Right lobe of liver (tissue), 6 donors: ENCODE measurements at places on chromosomes 13 and 19. TPM values are rescaled to one million over a fixed set of nuclear protein-coding genes. Genes with fewer than 3 reads are reported as not detected.
A peak's percentile ranks its signal among the peaks of the same experiment; 100 is the strongest.

DNA sequence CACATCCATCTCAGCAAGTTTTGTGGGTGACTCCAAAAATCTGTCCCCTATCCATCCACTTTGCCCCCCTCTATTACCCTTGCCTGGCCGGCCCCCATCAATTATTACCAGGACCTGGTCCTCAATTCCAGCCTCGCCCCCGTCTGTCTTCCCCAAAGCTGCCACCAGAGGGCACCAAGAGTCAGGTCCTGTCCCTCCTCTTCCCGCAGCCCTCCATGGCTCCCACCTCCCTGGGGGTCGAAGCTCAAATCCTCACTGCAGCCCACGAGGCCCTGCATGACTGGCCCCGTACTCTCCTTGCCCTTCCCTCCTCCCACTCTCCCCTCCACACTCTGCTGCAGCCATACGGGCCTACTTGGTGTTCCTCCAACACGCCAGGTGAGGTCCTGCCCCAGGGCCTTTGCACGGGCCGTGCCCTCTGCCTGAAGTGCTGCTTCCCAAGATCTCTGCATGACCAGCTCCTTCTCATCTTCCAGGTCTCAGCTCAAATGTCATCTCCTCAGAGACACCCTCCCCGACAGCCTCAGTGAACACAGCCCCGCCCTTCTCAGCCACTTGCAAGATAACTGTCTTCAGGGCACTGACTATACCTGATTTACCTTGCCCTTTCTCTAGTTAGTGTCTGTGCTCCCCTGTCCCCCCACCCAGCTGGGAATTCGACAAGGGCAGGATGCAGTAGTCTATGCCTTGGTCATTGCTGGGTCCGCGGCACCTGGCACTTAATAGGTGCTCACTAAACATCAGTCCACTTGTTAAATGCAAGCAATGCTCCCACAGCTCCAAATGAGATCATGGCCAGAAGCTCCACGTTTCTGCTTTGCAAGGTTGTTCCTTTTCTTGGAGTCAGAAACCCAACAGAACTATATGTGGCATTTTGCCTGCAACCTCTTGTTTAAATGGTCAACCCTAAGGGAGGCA, 16.8 kb upstream of the SEMA6B start:
- H3K4me3 ChIP-seq: no peak overlapping the region
- no peaks in the 10 kb centered on the region for H3K4me1 ChIP-seq
- no peak overlapping the region for H3K27ac ChIP-seq
- no peaks in the 10 kb centered on the region for H3K36me3 ChIP-seq
- peak; percentile 62 for DNase-seq

The ZNF793 gene
- total RNA-seq: 0.37 TPM

DNA sequence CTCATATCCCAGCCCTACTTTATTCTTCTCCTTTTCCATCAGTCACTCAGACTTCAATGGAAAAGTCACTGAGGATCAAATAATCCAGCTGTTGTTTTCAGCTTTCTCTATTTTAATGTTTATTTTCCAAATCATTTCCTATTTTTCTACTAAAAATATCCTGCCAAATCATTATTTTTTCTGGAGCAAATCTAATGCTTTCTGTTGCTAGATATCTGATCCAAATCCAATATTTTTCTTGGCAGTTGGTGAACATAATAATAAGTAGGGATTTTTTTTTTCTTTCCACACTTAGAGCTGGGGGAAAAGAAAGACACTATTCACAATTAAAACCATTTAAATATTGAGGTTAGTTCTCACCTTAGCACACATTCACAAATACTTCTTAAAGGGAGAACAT, 656.1 kb downstream of the DACH1 start:
- DNase-seq: no peak
- no peaks in the 10 kb centered on the region for H3K27me3 ChIP-seq
- no peaks in the 10 kb centered on the region for H3K36me3 ChIP-seq
- H3K4me3 ChIP-seq: no peak overlapping the region
- no peak overlapping the region for H3K27ac ChIP-seq

The PSG1 gene
- total RNA-seq: not detected
